ENCODE measurements at places on chromosomes 7 and 10.

DNA sequence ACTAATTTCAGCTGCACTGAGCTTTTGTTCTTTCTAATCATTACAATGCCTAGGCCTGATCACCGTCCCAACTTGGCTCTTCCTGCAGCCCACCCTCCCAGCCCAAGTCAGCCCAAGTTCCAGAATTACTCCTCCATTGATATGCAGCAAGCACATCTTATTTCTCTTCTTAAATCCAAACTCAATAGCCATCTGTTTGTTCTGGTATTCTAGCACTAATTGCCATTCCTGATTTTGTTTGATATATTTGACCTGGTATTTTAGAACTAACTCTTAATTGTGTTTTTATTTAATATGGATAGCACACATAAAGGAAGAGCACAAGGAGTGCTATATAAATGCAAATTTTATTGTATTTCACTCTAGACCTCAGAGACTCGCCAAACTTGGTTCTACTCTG, 241.2 kb downstream of the SKIDA1 start:
- DNase-seq = no peak

GRCh38 chr10:60942788-60943315, 1.1 kb downstream of the RHOBTB1 start:
- DNase-seq = peak; percentile 87

DNA sequence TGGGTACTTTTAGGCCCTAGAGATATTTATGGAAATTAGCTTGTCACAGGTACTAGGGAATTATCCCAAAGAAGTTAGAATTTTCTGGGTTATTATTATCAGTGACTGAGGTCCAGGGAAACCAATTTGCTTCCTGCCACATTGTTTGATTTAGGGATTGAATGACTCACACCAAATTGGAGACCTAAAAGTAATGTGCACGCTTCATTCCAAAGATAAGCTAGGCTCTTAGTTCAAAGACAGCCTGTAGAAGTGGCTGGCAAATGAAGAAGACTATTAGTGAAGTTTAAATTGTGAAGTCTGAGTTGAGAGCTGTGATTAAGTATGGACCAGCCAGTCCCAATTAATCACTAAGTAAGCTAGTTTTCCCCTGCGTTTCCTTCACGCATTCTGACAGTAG, 188.1 kb upstream of the MYO3A start:
- no peak for DNase-seq

DNA sequence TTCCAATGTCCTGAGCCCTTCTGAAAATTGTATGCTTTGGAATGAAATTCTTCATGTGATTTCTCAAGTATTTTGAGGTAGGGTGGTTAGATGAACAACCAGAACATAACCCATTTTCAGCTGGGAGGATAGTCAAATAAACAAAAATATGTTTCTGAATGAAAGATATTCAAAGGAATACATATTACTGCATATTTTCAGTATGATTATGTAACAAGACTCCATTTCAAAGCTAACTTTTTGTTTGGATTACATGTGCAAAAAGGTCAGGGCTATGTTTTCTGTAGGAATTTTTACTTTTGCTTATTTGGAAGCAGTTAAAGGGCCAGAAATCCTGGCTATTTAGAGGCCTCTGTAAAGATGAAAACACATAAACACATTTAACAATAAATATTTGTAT, 27.7 kb downstream of the CDK6 start:
- DNase-seq = no peak

DNA sequence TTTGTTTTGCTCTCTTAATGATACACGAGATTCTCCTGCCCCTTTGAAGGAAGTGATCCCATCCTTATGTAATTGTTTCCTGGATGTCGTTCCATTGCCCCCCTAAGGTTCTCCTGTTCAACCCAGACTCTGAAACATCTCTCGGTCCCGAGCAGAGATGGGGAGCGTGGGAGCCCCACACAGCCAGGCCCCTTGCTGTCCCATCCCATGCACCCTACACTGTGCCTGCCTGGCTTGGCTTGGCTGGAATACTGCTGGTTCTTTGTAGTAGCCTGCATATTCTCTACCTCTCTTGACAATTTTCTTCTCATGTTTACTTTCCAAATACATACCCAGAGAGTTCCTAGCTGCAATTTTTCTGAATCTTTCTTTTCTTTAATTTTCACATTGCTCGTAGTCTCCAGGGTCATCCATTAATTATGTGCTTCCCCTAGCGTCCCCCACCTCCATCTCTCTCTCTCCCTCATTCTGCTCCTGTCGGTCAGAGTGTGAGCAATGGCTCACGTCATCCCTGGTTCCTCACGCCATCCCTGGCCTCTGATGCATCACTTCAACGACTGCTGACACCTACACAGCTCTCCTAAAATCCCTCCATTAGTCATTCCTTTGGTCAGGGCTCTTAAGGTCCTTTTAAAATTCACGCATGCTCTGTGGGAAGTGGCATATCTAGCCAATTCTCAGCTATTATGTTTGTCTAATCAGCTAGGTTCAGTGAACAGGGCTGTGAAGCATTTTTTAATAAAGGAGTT, 32.5 kb upstream of the GPR158 start:
- DNase-seq = peak; percentile 21

All from Kasumi-1 (cell line).